ENCODE measurements at places on chromosomes 6 and 20.

- no peak for DNase-seq
Measured at GRCh38 chr6:13711324-13711732, 307 bp downstream of the RANBP9 start.

DNA sequence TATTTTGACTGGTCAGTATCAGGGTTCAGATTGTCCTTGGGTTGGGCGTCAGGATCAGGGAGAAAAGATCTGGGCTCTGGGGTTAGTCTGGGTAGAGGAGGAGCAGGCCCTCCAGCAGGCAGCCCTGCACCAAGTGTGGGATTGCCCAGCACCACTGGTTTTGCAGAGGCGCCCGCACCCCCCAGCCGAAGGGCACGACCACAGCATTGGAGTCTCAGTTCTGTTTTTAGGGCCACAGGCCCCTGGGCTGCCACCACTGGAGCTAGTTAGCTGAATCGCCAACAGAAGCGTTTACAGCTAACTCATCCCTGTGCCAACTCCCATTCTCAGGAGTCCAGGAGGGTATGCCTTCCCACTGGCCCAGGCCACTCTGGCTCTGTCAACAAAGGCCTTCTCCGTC is 84.2 kb downstream of the TCP11 start:
- no peak for DNase-seq

- DNase-seq, result no peak
Measured at GRCh38 chr6:20162515-20162914, 49.8 kb downstream of the MBOAT1 start.

DNA sequence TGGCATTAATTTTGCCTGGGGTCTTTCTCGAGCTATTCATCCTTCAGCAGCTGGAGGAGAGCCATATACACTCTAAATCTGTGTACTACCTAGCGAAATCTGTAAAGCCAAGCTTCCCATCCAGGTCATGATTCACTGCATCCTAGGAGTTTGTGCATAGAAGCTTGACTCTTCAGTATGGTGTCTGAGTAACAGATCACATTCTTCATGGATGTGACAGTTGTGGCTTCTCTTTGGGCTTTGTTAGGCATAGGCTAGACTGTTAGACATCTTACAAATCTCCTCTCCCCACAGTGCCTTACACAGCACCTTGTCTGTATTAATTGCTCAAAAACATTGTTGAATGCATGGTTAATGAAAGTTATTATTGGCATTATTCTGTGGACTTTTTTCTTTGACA is 177.0 kb downstream of the EYA4 start:
- DNase-seq, result no peak

DNA sequence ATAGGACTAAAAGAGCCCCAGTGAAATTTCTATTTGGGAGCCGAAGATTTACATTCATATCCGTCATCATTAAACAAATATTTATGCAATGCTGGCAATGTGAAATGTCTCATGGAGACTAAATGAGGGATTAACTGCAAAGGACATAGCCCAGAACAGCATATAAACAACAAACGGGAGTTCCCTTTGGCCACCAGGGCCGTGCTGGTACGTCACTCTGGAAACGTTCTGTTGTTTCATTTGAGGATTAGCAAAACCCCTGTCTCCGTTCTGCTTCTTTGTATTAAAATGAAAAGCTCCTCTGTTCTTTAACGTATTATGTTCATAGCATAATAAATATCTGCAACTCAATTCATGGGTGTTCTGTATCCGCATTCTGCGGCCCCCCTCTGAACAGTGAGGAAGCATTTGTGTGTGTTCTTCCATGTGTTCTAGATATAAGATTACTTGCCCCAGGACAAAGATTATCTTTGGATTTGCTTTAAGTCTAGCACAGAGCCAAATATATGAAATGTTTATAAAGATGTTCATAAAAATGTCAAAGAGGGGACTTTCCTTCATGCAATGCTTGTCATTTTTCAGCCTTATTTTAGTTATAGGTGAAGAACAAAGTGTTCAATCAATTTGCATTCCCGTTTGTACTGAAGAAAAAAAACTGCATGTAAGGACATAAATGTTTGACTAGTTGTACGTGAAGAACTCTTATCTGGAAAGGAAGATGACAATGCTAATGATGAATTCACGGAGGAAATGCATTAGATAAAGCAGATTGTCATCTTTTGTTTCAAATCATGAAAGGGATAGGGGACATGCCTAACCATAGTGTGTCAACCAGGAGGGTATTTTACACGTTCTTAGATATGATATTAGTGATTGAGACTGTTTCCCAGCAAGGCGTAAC is 90.0 kb upstream of the TNFAIP3 start:
- DNase-seq, result no peak

DNA sequence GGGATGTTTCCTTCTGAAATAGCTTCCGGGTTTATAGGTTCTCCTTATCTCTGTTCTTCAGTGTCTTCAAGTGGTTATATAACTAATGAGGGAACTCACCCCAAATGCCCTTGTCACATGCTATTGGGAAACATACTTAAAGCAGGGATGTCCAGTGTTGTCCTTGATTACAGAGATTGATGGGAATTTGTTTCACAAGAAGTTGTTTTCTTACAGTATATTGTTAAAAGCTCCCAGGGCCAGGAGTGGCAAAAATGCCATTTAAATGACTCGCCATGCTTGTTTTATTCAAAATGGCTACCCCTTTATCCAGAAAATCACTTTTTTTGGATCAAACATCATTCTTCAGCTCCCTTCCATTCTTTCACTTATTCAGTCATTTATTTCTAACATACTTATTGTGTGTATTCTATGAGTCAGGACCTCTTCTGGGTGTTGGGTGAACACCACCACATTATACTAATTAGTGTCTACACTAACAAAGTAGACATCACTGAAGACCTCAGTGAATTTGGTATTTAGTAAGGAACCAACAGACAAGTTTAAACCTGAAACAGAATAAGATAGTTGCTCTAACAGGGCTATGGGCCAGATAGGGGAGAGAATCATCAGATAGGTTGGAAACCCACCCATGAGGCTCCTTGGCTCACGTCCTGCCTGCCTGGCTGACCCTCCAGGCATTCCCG is 791.1 kb downstream of the MAFB start:
- DNase-seq, result no peak

DNA sequence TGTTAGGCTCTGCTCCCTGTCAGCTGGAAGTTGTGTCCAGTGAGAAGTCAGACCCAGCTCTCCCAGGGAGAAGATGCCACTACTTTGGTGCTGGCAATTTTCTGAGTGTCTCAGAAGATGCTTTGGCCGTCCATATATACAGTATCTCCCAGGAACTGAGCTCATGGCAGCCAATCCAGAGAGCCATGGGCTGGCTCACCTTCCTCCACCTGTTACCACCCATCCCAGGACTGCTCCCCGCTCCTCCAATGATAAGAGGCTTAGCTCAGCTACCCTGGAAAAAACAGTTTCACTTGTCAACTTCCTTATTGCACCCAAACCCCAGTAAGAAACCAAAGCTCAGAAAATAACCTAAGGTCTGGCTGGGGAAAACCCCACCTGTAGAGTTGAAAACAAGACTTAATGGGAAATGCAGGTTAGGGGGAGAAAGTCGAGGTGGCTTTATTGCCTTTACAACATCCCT is at the start of gene BNIP5:
Gene BNIP5 (minus strand): TSS at position 110 of the 463 bp plus-strand sequence. CDS start 6,198 bp downstream, outside the sequence.
- no peak for DNase-seq

DNA sequence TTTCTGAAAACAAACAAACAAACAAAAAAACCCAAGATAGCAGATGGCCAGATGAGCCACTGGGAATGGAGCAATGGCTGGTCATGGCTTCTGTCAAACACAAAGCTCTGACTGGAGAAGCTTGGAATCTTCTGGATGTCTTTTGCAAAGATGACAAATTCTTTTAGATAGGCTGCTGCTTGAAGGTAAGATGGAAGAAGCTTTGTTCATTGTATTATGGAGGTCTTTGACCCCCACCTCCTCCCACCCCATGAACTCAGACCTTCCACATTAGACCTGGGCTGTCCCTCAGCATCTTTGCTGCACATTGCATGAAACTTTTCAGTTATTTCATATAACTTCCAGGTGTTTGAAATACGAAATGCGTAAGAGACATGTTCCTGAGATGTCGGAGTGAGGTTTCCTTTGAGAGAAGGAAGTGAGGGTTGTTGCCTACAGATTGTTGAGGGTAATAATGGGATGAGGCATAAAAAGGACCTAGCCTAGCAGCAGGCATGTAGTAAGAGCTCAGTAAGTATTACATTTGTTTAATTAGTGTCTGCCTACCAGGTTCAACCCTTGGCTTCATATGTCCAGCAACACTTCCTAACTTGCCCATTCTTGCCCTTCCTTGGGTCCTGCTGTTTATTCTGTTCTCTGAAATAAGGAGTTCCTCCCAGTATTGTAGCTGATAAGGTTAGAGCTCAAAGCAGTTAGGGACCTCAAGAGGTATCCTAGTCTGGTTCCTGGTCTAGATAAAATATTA is 51.4 kb upstream of the IER3 start:
- DNase-seq, result no peak

- no peak for DNase-seq
Measured at GRCh38 chr20:6533351-6533750, 234.1 kb upstream of the BMP2 start.

GRCh38 chr6:19410481-19410880 is 426.7 kb upstream of the ID4 start:
- DNase-seq, result no peak

GRCh38 chr20:21325296-21325695 is 22.2 kb downstream of the XRN2 start:
- no peak for DNase-seq
